Left colon (tissue), 2 donors: ENCODE measurements at places on chromosomes 12 and 14. TPM values are rescaled to one million over a fixed set of nuclear protein-coding genes. Genes with fewer than 3 reads are reported as not detected.

DNA sequence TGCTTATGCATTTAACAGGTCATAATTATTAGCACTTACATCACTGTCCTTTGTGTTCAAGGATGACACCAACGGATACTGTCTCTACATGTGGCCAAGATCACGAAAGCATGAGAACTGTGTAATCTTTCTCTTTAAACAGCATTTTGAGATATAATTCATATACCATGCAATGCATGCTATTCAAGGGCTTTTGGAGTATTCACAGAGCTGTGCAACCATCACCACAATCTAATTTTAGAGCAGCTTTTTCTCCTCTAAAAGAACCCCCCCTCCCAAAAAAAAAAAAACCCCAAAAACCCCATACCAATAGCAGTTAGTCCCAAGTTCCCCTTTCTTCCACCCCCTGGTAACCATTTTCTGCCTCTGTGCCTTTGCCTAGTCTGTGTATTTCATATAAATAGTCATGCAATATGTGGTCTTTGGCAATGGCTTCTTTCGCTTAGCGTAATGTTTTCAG, 60.6 kb downstream of the SPRING1 start:
- DNase-seq, result no peak

- DNase-seq, result no peak
Observed at GRCh38 chr12:92943482-92944250, 14.6 kb upstream of the EEA1 start.

GPD1 gene
- total RNA-seq, result 4.3 TPM

SUDS3 gene
- 48.7 TPM for total RNA-seq

ACOT2 gene
- total RNA-seq, result 54.2 TPM

- DNase-seq, result no peak
Observed at GRCh38 chr14:66043921-66044320, 442.2 kb upstream of the CCDC196 start.

GRCh38 chr12:128702371-128702770, 121.4 kb downstream of the SLC15A4 start:
- DNase-seq, result no peak

GPR84 gene
- 0.50 TPM for total RNA-seq

DNA sequence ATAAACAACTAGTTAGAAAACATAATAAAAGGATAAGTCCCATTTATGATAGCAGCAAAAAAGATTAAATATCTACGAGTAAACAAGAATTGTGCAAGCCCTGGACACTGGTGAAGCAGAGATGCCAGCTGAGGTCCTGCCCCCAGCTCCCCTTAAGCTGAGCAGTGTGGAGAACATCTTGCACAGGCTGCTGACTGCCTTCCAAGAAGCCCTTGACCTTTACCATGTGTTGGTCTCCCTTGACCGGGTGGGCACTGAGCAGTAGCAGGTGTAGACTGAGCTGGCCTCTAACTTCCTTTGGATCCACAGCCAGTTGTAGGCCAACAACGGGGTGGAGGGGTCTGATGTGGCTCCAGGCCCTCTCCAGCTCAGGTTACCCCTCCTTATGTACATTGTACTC, 47.7 kb upstream of the PAPLN start:
- DNase-seq, result no peak

- DNase-seq, result no peak
Observed at GRCh38 chr12:111259231-111259630, 109.7 kb downstream of the PHETA1 start.

GRCh38 chr12:118052324-118053070, 8.5 kb downstream of the WSB2 start:
- DNase-seq, result peak; percentile 89

GRCh38 chr12:104134882-104135281, 3.1 kb downstream of the NFYB start:
- no peak for DNase-seq

GRCh38 chr12:130970165-130970907, 16.6 kb downstream of the ADGRD1 start:
- peak; percentile 1 for DNase-seq

- DNase-seq, result no peak
Observed at GRCh38 chr14:94773061-94773648, 3.2 kb upstream of the GSC start.

CD27 gene
- total RNA-seq, result 1.3 TPM

DNA sequence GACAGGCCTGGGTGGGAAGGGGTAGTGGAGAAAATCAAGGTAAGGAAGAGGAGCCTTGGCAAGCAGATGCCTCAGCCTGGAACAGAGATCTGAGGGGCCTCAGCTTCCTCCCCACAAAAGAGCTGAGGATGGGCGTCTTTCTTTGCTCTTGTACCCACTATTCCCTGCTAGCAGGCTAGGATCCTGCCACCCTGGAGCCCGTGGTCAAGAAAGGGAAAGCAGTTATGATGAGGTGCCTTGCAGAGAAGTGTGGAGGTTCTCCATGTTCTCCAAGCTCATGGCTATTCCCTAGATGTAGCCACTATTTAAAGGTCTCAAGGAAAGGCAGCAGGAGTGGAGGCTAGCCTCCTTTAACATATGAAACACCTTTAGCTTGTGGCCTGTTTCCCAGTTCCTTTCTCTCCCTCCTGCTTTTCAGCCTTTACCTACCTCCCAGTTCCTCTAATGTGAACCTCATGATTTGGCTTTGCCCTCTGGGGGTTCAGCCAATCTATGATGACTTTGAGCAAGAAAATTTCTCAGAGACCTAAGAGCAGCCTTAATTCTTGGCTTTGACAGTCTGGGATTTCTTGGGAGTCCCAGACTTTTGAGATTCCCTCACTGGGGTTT, 1.1 kb downstream of the IKZF4 start:
- no peak for DNase-seq

GRCh38 chr12:131352296-131352900, 358.5 kb upstream of the SFSWAP start:
- no peak for DNase-seq

DNA sequence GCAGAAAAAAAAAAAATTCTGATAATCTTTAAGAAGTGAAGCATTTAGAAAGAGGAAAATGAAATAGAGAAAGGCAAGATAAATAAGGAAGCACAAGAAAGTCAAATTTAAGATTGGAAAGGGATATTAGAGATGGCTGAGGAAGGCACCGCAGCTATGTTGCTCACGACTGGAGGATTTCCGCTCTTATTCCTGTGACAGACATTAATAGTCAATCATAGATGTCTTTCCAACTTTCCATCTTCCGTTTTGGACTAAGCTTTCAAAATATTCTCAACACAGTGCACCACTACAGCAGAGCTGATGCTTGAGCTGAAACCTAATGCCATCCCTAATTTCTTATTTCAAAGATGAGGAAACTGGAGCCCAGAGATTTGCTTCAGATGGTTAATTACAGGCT, 290.6 kb downstream of the FOXN3 start:
- no peak for DNase-seq

KLRF1 gene
- total RNA-seq, result not detected

- no peak for DNase-seq
Observed at GRCh38 chr12:12673296-12673695, 22.7 kb downstream of the GPR19 start.

GRCh38 chr12:57902478-57902969, 38.8 kb upstream of the ATP23 start:
- no peak for DNase-seq

HSP90B1 gene
- total RNA-seq, result 482 TPM

GRCh38 chr12:74317078-74317601, 220.5 kb upstream of the ATXN7L3B start:
- DNase-seq, result no peak

BAZ1A gene
- 29.1 TPM for total RNA-seq

GRCh38 chr12:52037248-52037861, 13.9 kb upstream of the NR4A1 start:
- peak; percentile 57 for DNase-seq

- DNase-seq, result no peak
Observed at GRCh38 chr14:61551384-61551783, 143.9 kb upstream of the HIF1A start.

DNA sequence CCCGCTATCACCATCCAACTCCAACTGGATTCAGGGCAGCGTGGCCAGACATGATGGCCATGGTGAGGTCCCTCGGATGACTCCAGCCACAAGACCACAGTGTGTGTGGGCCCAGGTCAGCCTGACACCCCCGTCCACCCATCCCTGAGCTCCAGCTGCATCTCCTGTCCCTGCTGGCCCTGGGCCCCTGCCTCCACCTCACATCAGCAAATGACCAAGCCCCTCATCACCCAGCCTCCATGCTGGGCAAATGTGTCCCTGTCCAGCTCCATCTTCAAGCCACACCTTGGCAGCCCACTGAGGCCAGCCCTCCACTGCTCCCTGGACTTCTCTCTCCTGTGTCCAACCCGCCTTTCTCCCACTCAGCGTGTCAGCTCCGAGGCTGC, 3.2 kb downstream of the GPR132 start:
- DNase-seq, result no peak

DNA sequence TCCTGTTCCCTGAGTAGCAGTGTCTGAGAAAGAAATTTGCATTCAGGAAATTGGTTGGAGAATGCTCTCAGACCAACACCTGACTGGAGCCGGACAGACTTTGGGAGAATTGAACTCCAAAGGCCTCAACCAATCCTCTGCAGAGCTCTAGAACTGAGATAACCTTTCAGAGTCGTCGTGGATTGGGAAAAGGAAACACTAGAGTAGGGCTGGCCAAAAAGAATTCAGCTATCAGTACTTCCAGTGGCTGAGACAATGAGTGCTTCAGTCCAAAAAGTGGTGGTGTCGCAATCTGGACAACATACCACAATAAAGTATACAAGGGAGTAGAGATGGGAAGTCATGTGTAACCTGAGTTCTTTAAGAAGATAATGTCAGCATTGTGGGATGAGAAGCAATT, 377.1 kb downstream of the SLC16A7 start:
- DNase-seq, result no peak

GRCh38 chr12:49121047-49121696, 10.0 kb downstream of the TUBA1B start:
- peak; percentile 42 for DNase-seq

DNA sequence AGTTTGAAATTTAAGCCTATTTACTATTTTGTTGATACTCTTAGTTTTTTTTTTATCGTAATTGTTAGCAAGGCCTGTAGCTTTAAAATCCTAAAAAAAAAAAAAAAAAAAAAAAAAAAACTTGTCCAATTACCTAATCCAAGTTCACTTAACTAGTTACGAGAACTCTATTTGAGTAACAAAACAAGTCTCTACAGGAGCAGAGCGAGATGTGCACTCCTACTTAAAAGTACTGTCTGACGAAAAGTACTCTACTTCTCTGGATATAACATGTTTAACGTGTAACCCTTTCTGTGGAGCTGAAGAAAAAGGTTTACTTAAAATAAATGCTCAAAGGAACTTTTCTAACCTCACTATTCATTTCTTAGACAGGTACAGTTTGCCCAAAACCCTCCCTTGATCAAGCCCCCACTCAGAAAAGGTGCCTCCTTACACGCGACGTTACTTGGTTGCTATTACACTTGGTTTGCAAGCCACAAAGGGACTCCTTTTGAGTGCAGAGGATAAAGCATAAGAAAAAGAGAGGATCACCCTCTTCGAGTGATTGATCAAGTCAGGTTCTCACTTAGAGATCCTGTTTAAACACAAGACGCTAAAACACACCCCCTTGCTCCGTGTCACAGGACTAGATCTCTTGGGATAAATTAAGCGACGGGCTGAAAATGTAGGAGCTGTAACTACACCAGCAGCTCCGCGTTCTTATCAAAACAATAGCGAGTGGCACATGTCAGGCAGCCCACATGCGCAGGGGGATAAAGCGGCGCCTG, 2.2 kb downstream of the BAZ1A start:
- no peak for DNase-seq

DNA sequence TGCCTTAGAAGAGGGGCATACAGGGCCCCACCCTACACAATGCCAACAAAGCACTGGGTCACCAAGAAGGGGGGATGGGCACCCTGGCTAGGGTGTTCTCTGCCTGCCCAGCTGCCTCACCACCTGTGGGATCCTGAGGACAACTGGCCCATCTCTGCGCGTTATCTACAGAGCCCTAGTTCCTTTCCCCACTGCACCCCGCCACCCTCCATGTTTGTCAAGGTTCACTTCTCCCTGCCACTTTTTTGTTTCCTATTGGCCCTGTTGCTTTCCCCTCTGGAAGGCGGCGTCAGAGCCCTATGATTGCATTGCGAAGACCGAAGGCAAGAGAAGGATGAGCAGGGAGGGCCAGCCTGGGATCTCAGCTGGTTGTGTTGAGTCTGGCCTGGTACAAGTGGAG, 1.6 kb downstream of the SLC48A1 start:
- no peak for DNase-seq

DNA sequence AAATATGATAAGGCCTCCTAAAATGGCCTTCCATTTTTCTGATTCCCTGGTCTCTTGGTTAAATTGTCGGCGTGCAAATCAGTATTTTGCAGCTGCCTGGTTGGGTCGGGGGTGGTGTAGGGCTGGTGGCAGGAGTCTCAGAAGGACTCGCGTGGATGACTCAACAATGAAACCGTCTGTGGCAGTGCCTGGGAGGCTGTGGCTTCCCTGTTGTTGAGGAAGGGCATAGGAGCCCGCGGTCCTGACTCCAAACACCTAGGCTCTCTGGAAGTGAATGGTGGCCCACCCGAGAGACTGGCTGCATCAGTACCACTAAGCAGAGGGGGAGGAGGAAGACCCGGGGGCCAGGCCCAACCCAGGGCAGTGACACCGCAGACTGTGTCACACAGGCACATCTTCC, 207.9 kb downstream of the TTC7B start:
- DNase-seq, result no peak

DNA sequence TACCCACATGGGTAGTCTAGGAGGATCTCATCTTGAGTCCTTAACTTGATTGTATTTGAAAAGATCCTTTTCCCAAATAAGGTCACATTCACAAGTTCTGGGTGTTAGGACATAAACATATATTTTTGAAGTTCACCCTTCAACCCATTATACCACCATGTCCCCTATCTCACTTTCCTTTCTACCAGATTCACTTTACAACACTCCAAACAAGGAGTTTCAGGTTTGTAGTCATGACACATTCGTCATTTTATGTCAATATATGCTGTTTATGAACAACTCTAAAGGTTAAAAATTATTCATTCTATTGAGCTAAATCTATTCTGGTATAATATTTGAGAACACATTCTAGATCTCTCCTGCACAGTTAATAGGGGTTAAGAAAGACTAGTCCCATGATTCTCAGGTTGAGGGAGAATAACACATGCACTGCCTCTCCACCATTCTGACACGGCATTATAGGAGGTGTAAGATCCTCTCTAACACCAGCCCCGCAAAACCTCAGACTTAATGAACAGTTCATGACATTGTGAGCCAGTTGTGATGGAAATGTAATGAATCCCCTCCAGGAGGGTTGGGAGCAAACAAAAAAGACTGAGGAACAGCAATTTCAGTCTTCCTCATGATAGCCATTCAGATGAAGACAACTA, 72.0 kb upstream of the PSMA6 start:
- DNase-seq, result no peak

CD163 gene
- total RNA-seq, result 45.2 TPM

PFKM gene
- total RNA-seq, result 49.6 TPM

MYF6 gene
- total RNA-seq, result not detected
